ENCODE measurements at places on chromosomes 5 and 9.

- DNase-seq, result peak; percentile 25
Measured at GRCh38 chr5:102792705-102793104, 37.6 kb downstream of the PAM start.

GRCh38 chr5:176742246-176743105 is 67.9 kb upstream of the UNC5A start:
- DNase-seq, result no peak

DNA sequence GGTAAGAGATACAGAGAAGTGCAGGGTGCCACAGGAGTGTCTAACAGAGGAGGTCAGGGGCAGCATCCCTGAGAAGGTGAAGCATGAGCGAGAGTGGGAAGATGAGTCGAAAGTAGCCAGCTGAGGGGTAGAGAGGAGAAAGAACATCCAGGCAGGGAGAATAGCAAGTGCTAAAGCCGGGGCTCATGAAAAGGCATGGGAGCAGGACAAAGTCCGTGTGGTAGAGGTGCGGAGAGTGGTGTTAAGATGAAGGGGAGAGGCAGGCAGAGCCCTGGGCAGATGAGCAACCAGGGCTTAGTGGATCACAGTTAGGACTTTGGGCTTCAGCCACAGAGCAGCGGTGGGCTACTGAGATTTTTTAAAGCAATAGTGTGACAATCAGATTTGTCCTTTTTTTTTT is 10.5 kb downstream of the SLC22A5 start:
- DNase-seq, result no peak

- DNase-seq, result peak; percentile 30
Measured at GRCh38 chr5:67156976-67157583, 39.5 kb downstream of the CD180 start.

DNA sequence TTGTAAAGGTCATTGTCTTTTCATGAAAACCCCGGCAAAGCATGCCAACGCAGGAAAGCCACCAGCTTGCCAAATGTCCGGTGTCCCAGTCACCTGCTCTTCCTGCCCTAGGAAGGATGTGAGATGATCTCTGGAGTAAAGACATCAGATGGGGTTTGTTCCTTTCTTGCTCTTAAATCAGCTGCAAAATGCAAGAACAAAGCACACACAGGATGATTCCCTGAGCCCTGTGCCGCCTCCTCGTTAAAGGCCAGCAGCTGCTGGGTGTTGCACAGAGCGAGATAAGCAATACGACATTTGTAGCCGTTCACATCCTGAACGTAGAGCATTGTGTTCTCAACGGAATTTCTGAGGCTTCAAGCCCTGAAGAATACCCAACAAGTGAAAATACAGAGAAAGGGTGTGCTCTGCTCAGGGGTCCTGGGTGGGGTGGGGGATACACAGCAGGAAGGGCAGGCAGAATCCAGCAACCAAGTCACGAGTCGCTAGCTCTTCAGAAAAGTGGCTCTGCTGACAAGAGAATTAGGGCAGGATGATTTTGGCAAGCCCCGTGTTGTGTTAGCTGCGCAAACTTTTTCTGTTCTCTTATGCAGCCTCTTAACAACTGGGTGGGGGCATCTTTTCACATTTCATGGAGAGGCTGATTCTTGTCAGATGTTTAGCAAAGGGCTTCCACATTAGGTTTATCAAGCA is 229.2 kb upstream of the MAP3K1 start:
- DNase-seq, result no peak

- DNase-seq, result no peak
Measured at GRCh38 chr5:33764786-33765185, 127.0 kb downstream of the ADAMTS12 start.

DNA sequence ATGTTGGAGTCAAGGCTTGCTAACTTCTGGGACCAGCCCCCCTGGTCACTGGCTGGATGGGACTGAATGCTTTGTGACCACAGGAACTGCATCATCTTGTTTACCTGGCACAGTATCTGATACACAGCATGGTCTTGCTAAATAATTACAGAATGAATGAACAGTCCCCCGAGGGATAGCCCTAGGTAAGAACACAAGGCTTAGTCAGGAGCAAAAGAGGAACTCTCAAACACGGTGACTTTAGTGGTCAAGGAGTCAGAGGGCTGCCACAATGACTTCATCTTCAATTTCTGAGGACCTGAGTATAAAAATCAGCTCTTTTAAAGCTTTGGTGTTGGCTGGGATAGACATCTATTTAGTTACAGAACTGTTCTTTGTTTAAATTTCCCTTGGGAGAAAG is 15.1 kb upstream of the CXCL14 start:
- no peak for DNase-seq

DNA sequence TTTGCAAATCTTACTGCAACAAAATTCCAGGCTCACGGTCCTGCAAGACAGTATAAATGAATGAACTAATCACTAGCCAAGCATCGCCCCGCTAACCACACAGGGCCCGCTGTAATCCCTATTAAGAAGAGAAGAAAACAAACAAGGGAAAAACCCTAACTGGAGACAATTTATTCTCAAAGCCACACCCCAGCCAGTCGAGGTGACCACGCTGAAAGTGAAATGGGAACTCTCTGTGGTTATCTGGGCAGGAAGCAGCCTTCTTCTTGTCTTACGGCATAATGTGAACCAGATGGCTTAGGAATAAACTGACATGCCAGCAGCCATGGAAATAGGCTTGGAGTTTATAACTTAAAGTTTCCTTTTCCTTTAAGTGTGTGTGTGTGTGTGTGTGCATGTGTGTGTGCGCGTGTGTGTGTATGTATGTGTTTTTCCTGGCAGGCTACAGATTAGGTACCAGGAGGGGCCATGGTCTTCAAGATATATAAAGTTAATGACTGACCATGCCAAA is 120.2 kb downstream of the SEMA6A start:
- no peak for DNase-seq

DNA sequence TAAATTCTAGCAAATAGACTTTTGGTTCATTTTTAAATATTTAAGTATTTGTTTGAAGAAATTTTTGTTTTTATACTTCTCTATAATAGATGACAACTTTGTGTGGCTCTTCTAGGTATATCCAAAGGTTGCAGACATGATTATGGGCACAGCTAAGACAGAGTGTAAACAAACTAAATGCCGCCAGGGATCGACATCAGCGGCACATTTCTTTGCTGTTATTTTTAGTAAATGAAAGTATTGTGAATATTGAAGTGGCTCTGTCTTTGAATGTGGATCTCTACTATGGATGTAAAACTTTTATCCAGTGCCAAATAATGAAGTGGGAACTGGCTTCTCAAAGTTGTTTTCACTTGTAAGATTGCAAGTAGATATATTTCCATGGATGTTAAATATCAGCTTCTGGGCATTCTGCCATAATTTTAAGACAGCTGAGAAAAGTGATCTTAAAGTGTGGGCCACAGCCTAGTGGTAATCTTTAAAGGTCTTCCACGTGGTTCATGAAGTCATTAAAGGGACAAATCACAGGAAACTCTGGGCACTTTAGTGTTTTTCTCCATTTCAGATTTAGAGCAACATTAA is 589.9 kb downstream of the ZNF608 start:
- DNase-seq, result no peak

DNA sequence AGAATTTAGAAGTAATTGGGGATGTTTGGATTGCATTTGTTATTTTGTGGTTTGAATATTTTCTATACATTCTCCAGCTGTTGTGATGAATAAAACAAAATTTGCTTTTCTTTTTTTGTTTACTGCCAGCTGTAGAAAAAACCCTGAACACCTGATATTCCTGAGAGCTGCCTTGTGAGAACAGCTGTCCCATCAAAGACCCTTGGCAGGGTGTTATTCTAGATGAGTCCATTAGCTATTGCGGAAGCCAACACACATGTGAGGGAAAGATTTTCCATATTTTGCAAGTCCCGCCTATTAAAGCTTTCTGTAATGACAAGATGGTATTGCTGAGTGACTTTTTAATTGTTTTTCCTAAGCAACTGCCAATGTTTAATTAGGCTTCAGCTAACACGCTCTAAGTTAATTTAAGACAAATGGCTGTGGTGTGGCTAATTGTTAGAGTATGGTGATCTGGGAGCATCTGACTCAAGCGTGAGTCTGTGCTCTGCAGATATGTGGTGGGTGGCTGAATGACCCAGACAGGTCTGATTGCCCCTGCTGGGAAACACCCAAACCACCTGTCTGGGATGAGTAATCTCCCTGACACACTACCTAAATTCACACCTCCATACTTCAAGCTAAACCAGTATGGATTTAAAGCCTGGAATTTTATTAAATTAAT is 86.5 kb upstream of the PRLR start:
- no peak for DNase-seq
